Suprapubic skin (tissue), 4 donors: ENCODE measurements at places on chromosomes 5 and 9. TPM values are rescaled to one million over a fixed set of nuclear protein-coding genes. Genes with fewer than 3 reads are reported as not detected.

The PCDHB7 gene
- 0.49 TPM for total RNA-seq

The DMRT2 gene
- total RNA-seq: 0.64 TPM

The PCDHB2 gene
- total RNA-seq: 4.3 TPM

The SLC2A6 gene
- 3.7 TPM for total RNA-seq

The PSMB7 gene
- 142 TPM for total RNA-seq

The EPB41L4A gene
- total RNA-seq: 13.9 TPM

The C5orf58 gene
- total RNA-seq: not detected

The SURF2 gene
- 25.8 TPM for total RNA-seq

The MAPKAP1 gene
- 70.2 TPM for total RNA-seq

The FOXD4L4 gene
- total RNA-seq: not detected

The EIF4E1B gene
- total RNA-seq: not detected

The QRFP gene
- not detected for total RNA-seq

The FOXD4L5 gene
- not detected for total RNA-seq

The RANBP3L gene
- total RNA-seq: 2.8 TPM

The POLR1E gene
- total RNA-seq: 22.5 TPM

The IFNK gene
- not detected for total RNA-seq

The CTNND2 gene
- total RNA-seq: 3.8 TPM

The OBP2B gene
- total RNA-seq: 6.8 TPM

The LAMC3 gene
- 4.0 TPM for total RNA-seq

The HK3 gene
- total RNA-seq: 1.0 TPM

The PDE6A gene
- total RNA-seq: 2.9 TPM

The FUBP3 gene
- total RNA-seq: 26.5 TPM

The FREM1 gene
- total RNA-seq: 1.1 TPM

The OLFM1 gene
- 9.6 TPM for total RNA-seq

The SV2C gene
- 0.30 TPM for total RNA-seq

The RNF208 gene
- total RNA-seq: 2.8 TPM

The NACC2 gene
- 14.9 TPM for total RNA-seq

The CCNI2 gene
- not detected for total RNA-seq

The PCDHA2 gene
- total RNA-seq: not detected

The CTSL gene
- 24.9 TPM for total RNA-seq

The SAP30L gene
- total RNA-seq: 16.1 TPM

The FBXL7 gene
- 2.9 TPM for total RNA-seq

The MARCHF11 gene
- total RNA-seq: not detected

The KYAT1 gene
- 10.6 TPM for total RNA-seq

The ABLIM3 gene
- 21.4 TPM for total RNA-seq
